ENCODE measurements at places on chromosomes 12 and 14. TPM values are rescaled to one million over a fixed set of nuclear protein-coding genes. Genes with fewer than 3 reads are reported as not detected.

DNA sequence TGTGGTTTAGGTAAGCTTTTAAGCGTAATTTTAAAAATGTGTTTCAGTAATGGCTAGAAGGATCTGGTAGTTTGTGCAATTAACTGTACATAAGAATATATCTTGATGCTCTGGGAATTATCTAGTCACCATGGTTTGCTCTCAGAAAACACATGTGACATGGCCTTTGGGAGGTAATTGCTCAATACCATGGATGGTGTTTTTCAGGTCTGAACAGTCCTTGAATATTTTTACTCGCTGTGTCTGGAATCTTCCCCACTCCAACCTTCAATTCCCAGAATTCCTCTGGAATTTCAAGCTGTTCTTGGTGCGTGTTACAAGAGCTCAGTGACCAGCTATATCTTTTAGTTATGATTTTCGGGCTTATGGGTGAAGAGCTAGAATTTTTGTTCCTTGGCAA, 85.3 kb downstream of the DAAM1 start:
- peak; percentile 16 for DNase-seq

DNA sequence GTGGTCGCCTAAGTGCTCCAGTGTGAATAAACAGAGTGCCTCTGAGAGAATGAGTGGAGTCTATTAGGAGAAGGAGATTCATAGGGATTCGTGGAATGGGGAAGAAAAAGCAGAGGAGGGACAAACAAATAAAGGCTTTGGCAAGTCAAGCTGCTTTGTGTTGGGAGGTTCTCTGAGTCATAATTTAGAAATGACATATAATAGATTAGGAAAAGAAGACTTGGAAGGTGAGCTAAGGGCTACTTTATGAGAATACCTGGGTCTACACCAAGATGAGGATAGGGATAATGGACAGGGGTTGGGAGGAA, 6.4 kb upstream of the NTN4 start:
- DNase-seq, result peak; percentile 70

- DNase-seq, result peak; percentile 57
Measured at GRCh38 chr14:55772486-55772885, 192.5 kb downstream of the KTN1 start.

- DNase-seq, result no peak
Measured at GRCh38 chr12:132550830-132551640, 59.3 kb downstream of the LRCOL1 start.

- peak; percentile 63 for DNase-seq
Measured at GRCh38 chr12:1533602-1534304, 60.6 kb downstream of the FBXL14 start.

- DNase-seq, result no peak
Measured at GRCh38 chr14:61090432-61091216, 109.6 kb downstream of the SLC38A6 start.

- no peak for DNase-seq
Measured at GRCh38 chr14:92756446-92756845, 8.0 kb upstream of the LGMN start.

DNA sequence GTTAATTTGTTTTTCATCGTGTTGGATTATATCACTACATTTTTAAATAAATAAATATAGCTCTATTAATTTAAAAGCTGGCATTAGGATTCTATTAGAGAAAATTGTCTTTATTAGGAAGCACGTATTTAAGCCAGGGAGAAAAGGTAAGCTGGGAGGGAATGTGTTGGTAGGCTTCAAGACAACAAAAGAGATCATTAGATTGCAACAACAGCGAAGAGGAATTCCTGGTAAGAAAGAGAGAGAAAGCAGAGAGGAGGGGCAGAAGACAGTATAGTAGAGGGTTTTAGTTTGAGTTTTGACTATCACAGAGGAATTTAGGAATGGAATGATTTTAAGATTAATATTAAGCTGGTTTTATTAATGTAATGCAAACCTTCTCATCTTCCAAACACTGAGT, 613.6 kb upstream of the USP15 start:
- DNase-seq, result no peak

DNA sequence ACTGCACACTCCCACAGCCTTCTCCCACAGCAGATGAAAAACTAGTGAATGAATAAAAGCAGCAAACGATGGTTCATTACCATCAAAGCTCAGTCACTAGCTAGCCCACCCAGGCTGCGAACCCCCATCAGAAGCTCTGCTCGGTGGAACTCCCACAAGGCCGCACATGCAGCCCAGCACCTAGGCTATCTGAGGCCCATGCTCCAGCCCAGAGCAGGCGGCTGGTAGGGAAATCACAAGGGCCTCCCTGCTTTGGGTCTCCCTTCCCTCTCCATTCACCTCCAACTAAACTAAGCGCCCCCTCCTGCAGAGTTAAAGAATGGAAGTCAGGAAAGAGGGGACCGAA, 69.0 kb downstream of the ITPK1 start:
- no peak for DNase-seq

DNA sequence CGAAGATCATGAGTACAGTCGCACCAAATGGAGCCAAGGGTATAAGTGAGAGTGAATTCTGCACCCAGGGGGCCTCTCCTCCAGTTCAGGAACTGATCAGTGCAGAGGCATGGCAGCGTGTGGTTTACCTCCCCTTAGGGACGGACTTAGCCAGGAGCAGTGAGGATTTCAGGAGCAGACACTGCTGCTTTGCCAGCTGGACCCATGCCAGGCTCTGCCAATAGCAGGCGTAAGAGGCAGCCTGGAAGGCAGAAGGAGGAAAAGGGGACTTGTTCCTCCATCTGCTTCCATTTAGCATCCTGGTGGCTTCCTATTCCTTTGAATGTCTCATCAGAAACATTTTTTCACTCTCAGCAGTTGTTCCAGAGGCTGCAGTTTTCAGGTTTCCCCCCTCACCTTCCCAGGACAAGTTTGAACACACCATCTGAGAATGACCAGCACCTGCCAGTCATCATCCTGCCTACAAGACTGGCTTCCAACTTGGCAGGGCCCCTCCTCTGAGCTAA, 137.0 kb upstream of the LMNTD1 start:
- DNase-seq, result peak; percentile 47

- DNase-seq, result no peak
Measured at GRCh38 chr12:54010053-54010971, 1.5 kb downstream of the HOXC8 start.

GRCh38 chr12:67698672-67699581, 50.4 kb downstream of the DYRK2 start:
- DNase-seq, result no peak

- no peak for DNase-seq
Measured at GRCh38 chr12:30926243-30927221, at the start of gene TSPAN11. Gene TSPAN11 (plus strand): TSS chr12:30926748. CDS start chr12:30953992, 27,244 bp downstream.

- no peak for DNase-seq
Measured at GRCh38 chr12:24075650-24076049, 126.2 kb upstream of the SOX5 start.

DNA sequence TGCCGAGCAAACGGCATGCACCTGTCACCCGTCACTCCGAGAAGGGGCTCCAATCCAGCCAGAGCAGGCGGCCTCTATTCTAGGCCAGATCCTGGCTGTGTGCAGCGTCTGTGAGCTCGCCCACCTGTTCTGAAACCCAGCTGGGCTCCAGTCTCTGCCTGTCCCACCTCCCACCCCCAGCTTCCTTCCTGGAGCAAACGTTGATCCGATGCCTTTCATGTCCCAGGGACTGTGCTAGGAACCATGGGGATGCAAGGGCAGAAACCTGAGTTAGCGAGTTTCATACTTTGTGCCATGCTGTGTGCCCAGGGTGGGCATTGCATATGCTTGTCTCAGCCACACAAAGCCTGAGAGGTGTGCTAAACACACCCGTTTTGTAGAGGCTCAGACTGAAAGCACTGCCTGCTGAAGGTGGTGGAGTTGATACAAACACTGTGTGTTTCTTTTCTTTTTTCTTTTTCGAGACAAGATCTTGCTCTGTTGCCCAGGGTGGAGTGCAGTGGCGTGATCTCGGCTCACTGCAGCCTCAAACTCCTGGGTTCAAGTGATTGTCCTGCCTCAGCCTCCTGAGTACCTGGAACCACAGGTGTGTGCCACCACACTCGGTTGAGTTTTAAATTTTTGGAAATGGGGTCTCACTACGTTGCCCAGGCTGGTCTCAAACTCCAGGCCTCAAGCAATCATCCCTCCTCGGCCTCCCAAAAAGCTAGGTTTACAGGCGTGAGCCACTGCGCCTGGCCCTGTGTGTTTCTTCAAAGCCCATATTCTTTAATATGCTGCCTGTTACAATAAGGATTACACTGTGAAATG, 84.1 kb upstream of the MED13L start:
- DNase-seq, result no peak

DNA sequence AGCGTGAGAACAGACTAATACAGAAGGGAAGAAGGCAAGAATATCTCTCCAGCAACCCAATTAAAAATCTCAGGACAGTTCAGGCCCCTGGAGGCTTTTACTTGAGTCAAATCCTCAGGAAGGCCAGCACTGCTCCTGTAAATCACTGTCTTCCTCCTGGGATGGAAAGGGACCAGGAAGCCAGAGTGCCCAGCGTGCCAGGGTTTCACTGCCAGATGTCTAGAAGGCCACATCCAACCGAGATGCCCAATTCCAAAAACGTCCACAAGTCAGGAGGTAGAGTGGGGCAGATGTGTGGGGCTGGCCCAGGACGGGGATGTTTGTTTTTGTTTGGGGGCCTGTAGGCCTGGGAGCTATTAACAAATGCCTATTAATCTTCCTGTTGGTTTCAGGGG, 332.0 kb downstream of the MED13L start:
- no peak for DNase-seq

Gene ASCL1
- not detected for total RNA-seq

Gene ATG14
- total RNA-seq, result 10.9 TPM

Gene GZMB
- not detected for total RNA-seq

Gene SIRT4
- 2.4 TPM for total RNA-seq

Gene LEMD3
- total RNA-seq, result 36.2 TPM

Gene POTEG
- not detected for total RNA-seq

Gene TMTC2
- total RNA-seq, result 4.7 TPM

All from renal cortical epithelial cell (primary cell).